ENCODE measurements at places on chromosomes 16 and 17.

DNA sequence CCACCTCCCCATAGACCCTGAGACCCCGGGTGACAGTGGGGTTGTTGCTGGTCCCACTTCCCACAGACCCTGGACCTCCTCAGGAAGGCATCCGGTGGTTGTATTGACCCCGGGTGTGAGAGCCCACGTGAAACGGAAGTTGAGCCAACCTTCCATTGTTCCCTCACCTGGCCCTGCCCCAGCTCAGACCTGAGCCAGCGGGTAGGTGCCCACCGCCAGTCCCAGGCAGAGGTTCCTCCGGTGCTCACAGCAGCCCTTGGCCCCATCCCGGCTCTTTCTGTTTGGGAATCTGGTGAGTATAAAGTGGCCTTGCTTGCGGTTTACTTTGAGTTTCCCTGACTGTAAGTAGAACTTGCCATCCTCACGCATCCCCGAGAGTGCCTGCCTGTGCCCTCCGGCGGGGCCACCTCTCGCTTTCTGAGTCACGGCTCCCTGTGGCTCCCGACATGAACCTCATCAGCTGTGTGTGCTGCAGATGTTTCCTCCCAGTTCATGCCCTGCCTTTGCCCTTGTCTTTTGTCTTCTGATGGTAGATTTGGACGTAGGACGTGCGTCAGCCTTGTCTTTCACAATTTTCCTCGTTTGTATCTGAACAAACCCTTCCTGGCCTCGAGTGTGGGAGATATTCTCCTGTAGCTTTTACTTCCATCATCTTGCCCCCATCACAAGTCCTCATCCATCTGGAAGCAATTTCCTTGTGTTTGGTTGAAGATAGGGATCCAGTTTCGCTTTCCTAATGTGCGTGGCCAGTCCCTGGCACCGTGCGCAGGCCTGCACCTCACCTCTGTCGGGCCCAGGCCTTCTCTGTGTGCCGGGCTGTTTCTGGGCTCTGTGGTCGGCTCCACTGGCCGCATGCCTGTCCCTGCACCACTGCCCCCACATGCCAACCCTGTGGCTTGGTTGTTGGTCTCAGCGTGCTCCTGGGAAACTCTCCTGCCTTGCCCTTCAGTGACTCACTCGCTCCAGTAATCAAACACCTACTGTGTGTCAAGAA, 76.0 kb downstream of the METRNL start:
- DNase-seq, result peak; percentile 5

DNA sequence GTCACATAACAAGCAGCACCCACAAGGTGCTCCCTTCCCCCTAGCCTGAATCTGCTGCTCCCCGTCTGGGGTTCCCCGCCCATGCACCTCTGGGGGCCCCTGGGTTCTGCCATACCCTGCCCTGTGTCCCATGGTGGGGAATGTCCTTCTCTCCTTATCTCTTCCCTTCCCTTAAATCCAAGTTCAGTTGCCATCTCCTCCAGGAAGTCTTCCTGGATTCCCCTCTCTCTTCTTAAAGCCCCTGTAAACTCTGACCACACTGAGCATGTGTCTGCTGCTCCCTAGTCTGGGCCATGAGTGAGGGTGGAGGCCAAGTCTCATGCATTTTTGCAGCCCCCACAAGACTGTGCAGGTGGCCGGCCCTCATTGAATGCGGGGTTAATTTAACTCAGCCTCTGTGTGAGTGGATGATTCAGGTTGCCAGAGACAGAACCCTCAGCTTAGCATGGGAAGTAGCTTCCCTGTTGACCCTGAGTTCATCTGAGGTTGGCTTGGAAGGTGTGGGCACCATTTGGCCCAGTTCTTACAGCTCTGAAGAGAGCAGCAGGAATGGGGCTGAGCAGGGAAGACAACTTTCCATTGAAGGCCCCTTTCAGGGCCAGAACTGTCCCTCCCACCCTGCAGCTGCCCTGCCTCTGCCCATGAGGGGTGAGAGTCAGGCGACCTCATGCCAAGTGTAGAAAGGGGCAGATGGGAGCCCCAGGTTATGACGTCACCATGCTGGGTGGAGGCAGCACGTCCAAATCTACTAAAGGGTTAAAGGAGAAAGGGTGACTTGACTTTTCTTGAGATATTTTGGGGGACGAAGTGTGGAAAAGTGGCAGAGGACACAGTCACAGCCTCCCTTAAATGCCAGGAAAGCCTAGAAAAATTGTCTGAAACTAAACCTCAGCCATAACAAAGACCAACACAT, at the start of gene STH:
STH (plus strand) TSS at position 264 of the 913 bp plus-strand sequence; CDS start at position 294, 30 bp downstream.
- no peak for DNase-seq

- peak; percentile 53 for DNase-seq
These were observed 107.6 kb downstream of the ZNF423 start for GRCh38 chr16:49748322-49748721.

- no peak for DNase-seq
These were observed 1.1 kb downstream of the FAM171A2 start for GRCh38 chr17:44362459-44362948.

DNA sequence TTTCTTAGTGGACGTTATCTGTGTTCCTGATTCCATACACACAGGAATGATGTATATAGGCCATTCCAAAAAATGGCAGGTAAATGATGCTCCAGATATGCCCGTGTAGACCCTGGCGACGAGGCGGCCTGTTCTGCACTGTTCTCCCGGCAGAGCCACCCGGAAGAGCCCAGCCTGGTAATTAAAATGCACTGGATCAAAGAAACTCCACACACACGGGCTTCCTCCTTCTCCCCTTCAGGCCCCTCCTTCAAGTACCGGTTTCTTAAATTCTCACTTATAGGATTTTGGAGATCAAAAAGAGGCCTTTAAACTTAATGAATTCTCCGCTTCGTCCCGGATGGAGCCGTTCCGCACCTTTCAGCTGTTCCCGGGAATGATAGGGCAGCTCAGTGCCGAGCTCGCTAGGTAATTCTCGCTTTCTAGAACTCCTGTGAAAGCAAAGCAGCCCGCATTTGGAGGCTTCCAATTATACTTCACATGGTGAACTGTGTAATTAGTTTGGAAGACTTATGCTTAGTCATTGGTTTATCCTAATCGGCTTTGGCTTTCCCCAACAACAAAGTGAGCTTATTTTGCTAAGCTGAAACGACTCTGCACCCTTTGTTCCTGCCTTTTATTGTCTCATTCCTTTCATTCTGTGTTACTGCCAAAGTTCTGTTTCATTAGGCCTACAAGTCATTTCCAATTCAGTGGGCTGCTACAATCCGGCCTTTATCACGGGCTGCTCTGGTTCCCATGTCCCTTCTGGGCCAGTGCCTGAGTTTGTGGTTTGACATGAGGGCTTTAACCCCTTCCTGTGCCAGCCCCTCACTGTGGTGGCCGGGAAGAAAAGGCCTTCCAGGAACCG, 150.0 kb downstream of the MSI2 start:
- peak; percentile 39 for DNase-seq

GRCh38 chr16:83689385-83689831, 118.4 kb upstream of the HSBP1 start:
- DNase-seq, result peak; percentile 94

- no peak for DNase-seq
These were observed 119.4 kb downstream of the RBFOX1 start for GRCh38 chr16:7452090-7452489.

DNA sequence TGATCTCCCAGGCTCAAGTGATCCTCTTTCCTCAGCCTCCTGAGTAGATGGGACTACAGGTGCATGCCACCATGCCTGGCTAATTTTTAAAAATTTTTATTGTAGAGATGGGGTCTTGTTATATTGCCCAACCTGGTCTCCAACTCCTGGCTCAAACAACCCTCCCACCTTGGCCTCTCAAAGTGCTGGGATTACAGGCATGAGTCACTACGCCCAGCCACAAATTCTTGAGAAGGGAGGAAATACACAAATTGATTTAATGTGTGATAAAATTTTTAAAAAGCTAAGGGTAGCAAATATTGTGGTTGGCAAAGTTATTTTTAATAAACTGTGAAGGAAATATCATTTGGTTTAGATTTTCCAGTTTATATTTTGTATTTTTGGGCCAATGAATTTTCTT, 9.6 kb downstream of the ITGAD start:
- DNase-seq, result peak; percentile 12

DNA sequence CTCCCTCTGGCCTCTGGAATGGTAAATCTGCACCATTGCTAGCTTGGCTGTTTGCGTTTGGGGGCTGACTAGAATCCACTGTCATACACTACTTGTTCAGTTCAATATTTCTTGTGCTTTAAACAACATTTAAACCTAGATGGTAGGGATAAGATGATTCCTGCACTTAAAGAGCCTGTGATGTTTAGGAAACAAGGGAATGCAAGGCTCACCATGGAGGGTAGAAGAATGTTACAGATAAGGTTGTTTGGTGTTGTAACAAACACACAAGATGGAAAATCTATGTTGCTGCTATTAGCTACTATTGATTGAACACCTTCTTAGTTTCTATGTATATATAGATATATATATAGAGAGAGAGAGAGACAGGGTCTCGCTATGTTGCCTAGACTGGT, 31.4 kb downstream of the YPEL2 start:
- DNase-seq, result no peak

DNA sequence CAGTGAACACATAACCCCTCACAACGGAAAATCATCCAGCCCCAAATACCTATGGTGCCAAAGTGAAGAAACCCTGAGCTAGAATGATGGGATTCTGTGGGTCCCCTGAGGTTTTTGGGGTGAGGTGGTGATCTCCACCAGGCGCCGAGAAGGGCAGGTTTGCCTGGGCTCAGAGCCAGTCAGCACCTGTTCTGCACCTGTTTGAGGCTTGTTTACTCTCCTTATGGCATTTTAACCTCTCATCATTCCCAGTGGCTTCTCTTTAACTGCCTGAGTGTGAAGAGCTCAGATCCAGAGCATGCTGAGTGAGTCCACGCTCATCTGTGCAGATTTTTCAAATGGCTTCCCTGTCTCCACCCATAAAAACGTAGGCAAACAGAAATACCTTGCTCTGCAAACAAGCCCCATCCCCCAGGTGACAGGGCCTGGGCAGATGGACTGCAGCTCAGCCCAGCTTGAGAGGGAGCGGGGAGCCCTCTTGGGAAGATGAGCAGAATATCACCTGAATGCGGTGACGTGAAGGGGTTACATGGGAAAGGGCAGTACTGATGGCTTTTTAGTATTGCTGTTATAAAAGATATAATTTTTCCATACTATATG, 40.1 kb upstream of the CLEC19A start:
- DNase-seq, result no peak

- peak; percentile 28 for DNase-seq
These were observed 23.0 kb downstream of the SUPT6H start for GRCh38 chr17:28684963-28685362.

All from fibroblast of the aortic adventitia (primary cell).